Activated CD4-positive, CD25-positive, alpha-beta regulatory T cell (primary cell): ENCODE measurements at places on chromosomes 2 and 18.

- DNase-seq, result no peak
Measured at GRCh38 chr2:60926741-60927552, 45.6 kb downstream of the REL start.

DNA sequence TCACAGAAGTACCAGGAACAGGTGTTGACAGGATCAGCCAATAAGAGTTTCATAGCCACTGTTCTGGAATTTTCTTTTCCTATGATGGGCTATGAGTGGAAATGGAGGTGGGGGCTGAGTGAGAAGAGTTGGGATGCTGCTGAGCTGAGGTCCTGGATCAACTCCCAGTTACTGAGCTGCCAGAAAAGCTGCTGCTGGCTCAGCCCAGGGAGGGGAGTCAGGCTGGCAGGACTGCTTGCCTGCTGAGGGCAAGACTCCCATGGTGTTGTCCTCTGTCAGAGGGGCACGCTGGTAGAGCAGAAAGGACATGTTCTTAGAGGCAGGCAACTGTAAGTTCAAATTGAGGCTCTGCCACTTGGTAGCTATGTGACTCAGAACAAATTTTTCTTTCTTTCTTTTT is 11.8 kb downstream of the TPGS2 start:
- no peak for DNase-seq

DNA sequence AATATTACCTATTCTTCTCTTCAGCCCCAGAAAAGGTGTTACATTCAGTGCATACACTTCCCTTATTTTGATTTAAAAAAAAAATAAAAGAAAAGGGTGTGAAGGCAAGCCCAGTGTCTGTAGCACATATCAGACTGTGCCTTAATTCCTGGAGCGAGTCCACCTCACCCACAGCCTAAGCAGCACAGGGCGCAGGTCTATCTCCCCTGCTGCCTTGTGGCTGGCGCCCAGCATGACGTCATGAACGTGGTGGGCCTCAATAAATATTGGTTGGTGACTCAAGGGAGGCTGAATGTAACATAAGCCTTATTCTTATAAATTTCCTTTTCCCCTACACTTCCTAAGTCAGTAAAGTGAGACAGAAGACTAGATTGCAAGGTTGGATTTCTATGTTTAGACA is 26.4 kb downstream of the ST3GAL5 start:
- DNase-seq, result no peak

DNA sequence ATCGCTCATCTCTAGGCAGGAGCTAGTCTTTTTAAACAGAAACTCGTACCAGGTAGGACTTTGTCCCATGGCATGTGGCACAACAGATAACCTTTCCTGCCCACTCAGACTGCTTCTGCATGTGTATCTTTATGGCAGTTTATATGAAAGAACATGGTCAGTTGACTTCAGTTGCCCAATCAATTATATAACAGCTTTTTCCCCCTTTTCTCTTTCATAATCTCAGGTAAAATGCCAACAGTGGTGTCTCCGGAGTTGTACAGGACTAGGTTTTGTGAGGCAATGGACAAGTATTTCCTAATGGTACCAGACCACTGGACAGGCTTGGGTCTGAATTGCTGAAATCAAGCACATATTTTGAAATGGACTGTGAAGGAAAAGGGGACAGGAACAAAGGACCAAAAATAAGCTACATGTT is 51.6 kb upstream of the PTH2R start:
- DNase-seq, result no peak

DNA sequence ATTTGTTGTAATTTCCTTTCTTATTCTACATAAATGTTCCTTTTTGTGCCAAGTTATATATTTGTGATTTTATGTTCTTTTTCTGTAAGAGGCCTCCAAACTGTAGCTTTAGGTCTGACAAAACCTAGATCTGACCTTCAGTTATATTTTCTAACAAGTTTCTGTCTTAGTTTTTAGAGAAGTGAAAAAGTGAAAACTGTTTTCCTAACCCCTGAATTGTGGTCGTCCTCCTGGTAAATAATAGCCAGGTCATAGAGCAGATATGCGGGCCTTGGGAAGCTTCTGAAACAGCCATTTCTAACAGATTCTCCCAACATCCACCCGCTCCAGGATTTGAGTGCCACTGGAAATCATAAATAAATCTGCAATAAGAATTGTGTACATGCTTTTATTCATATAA is 398.4 kb upstream of the CWC22 start:
- DNase-seq, result no peak

DNA sequence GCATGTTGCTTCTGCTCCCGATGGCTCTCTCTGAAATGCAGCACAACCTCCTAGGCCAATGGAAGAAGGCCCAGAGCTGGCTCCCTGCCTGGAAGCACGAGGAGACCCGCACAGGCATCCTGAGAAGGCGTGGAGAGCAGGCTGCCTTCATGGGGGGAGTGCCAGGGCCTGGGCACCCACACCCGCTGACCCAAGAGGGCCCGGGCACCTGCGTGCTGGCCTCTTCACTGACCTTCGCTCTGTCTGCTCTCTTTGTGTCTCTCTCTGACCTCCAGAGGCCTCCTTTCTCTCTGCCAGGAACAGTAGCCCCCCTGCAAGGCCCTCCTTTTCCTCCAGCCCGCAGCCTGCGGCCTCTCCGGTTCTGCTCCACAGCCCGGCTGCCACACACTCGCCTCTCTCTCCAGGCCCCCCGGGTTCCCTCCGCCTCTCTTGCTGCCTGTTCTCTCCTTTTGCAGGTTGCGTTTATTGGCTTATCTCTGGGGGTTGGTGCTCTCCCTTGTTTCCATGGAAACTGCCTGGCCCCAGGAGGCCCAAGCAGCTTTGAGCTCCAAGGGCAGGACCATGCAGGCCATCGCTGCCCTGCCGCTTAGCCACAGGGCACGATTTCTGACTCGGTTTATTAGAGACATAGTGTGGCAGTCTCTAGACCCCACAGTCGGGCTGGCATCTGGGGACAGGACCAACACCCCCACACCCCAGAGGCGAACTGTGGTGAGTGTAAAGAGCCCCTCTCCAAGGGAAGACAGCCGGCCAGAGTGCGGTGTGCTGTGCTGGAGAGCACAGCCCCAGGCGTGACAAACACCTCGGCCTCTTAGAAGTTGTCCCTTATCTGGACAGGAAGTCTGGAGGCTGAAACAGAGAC is 1.7 kb downstream of the MZT2B start:
- DNase-seq, result no peak

DNA sequence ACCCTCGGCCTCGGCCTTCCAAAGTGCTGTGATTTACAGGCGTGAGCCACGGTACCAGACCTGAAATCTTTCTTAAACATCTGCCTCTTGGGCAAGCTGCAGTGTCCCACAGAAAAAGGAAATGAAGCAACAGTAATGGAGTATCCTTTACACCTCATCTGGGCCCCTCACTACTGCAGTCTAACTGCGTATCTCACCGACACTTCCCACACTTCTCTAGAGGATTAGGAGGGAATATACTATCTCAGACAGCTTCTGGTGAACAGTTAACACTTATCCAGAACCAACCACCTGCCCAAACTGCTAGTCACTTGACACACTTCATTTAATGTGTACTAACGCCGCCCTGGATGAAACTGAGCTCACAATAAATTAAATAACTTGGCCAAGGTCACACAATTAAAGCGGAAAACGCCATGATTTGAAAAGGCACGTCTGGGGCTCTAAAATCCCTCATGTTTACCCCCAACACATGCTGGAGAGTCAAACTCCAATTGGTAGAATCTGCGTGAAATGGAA is 993 bp downstream of the COX7A2L start:
- no peak for DNase-seq

DNA sequence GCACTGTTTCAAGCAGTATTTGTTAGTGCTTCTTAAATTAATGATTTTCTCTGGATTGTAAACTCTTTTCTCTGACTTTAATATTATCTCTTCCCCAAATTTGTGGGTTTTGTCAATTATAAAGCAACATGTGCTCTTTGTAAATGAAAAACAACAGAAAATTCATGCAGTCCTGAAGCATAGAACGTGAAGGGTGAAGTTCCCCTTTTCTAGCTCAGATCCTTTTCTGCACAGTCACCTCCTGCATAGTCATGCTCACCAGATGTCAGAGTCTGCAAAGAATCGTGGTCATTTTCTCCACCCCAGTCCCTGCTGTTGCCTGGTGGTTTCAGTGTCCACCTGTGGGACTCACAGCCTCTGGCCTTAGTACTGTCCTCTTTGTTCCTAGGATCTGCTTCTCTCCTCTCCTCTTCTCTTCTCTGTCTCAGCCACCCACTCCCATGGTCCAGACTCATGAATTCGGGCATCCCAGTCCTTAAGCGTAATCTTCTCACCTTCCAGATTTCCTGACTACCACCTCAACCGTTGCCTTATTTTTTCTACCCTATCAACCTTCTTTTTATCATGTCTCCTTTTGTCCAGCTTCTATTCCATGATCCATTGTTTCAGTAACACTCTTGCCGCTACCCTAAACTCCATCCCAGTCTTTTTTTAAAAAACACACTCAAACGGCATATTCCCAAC is 229.1 kb downstream of the RTP5 start:
- no peak for DNase-seq

GRCh38 chr2:160941290-160941846 is 218.9 kb upstream of the TANK start:
- no peak for DNase-seq

DNA sequence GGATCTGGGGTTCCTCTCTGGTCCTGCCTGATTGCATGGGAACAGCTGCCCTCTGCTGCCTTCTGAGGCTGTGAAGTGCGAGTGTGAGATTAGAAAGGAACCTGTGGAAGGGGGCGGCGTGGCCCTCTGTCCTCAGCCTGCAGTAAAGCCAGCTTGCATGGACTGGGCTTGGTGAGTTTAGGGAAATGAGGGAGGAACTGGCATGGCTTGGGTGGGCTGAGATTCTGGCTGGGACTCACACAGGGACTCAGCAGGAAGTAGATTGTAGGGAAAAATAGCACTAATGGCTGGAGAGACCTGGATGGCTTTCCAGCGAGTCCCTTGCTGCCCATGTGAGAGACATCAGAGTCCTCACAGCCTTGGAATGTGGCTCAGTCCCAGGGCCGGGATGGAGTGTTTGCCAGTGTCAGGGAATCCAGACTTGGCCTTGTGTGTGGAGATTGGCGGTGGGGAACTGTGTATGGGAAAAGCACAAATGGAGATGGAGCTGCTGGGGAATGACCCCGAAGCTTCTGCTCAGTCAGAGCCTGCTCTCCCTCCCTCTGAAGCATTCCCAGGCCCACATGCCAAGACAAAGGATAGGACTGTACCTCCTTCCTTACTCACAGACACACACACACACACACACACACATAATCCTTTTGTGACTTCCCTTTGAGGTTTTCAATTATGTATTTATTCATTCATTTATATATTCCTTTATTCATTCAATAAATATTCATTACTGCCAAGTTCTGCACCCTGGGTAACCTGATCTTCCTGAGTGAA is 115.4 kb downstream of the ACAA2 start:
- DNase-seq, result no peak

GRCh38 chr2:218395456-218395825 is 4.2 kb upstream of the CTDSP1 start:
- no peak for DNase-seq

GRCh38 chr2:71358931-71359671 is 27.5 kb downstream of the ZNF638 start:
- no peak for DNase-seq
